NCI-H2171 treated with DMSO at 0.1 percent for 48 hours (cell line): ENCODE measurements at places on chromosomes 12 and 14.

GRCh38 chr14:65142914-65143625, 40.8 kb upstream of the MAX start:
- DNase-seq: peak; percentile 10

DNA sequence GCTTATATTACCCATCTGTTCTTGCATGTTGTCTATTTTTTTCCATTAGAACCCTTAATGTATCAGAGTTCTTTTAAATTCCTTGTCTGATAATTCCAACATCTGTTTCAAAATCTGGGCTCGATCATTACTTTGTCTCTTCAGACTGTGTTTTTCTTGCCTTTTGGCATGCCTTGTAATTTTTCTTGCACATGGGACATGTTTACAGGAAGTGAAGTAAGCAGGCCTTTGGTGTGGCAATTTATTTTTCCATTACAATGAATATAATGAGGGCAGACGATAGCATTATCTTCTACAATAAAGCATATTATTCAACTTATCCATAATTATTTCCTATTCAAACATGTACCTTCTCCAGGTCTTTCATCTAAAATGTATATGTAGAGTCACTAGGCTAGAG, 48.3 kb downstream of the STXBP6 start:
- no peak for DNase-seq

DNA sequence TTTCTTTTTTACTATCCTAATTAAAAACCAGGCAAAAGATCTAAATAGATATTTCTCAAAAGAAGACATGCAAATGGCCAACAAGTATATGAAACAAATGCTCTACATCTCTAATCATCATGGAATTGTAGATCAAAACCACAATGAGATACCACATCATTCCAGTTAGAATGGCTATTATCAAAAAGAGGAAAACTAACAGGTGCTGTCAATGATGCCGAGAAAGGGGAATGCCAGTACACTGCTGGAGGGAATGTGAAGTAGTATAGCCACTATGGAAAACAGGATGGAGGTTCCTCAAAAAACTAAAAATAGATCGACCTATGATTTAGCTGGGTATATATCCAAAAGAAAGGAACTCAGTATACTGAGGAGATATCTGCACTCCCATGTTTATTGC, 39.0 kb upstream of the C12orf75 start:
- DNase-seq: no peak

- DNase-seq: no peak
Measured at GRCh38 chr14:36284971-36285595, 35.4 kb downstream of the MBIP start.

DNA sequence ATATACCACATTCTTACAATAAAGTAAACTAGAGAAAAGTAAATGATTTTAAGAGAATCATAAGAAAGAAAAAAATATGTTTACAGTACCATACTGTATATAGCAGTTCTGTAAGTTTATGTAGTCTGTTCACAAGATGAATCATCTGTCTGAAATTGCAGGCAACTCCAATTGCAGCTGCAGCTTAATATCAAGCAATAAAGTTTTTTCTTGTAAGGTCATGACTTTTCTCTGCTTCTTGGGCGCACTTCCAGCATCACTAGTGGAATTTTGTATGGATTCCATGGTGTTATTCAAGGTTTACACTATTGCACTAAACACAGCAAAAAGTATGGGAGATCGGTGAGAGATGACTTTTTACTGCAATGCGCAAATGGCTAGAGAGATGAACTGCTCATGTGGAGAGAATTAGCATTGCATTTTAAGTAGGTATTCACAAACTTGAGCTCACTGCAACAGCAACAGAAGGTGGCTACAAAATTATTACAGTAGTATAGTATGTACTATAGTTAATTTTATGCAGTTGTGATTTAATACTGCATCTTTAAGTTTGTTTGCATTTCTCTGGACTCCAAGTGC, 445.4 kb upstream of the OR4E1 start:
- DNase-seq: no peak

GRCh38 chr12:98360401-98360800, 155.0 kb upstream of the TMPO start:
- DNase-seq: no peak

DNA sequence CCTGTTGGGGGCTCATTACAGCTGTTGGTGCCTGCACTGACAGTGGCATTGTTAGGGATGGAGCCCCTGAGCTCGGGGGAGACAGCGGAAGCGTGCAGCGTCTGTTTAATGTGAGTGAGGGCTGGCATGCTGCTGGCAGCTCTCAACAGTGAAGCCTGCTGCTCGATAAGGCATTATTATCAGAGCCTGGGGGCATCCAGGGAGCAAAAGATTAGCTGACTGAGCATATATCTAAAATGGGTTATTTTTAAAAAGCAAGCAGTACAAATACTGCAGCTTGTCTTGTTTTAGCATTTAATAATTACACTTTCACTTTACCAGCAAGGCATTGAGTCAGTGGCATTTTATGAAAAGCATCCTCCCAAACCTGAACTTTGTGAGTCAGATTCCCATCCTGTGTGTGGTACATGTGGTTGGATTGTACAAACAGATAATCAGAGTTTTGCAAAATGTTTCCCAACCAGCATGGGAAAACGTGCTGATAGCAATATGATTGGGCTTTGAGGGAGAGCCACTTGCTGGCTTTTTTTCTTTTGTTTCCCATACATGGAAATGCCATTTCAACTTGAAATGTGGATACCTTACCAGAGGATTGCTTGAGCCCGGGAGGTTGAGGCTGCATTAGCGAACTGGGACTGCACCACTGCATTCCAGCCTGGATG, 150.8 kb downstream of the PRKCH start:
- no peak for DNase-seq

- no peak for DNase-seq
Measured at GRCh38 chr12:89461190-89461589, 63.4 kb downstream of the GALNT4 start.

DNA sequence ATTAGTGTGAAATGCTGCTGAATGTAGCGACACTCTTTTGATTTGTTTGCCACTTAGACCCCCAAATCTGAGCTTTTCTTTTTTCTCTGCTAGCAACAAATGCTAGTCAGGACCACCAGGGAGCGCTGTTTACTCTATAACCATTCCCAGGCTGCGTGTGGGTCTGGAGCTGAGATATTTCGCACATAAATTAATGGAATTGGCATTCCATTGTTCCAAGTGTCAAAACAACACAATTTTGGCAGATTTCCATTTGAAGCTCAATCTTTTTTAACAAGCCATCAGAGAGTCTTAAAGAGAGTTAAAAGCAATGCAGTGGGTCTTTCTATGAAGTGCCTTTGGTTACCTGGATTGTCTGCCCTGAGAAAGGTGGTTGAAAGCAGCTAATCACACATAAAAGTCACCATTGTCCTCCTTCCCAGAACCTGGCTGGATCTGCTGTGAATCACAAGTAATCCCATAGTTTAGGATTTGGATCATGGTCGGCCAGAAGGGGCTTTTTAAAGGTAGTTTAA, 7.4 kb upstream of the TMEM132C start:
- DNase-seq: peak; percentile 29

DNA sequence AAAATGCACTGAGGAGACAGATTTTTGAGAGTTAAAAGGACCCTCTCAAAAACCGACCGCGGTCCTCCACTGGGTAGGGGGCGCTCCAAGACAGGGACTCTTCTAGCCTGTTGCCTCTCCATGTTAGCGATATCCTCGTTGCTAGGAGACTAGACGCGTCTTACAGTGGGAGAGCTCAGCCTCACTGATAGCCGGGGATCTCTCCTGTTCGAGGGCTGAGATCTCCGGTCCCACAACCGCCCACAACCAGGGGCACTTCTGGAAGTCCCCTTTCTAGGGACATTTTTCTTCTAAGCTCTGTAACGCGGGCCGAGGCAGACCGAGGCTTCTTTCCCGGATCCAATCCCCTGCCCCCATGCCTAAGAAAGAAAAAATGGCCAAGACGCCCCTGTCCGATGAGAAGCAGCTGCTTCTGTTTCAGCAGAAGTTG, 21.3 kb downstream of the FKBP11 start:
- DNase-seq: peak; percentile 81

GRCh38 chr14:61812347-61813095, 50.3 kb downstream of the SNAPC1 start:
- peak; percentile 31 for DNase-seq

- no peak for DNase-seq
Measured at GRCh38 chr12:130347588-130347987, 9.9 kb downstream of the PIWIL1 start.

GRCh38 chr12:53378222-53378621, 1.8 kb upstream of the SP1 start:
- DNase-seq: no peak

- peak; percentile 100 for DNase-seq
Measured at GRCh38 chr12:7017870-7018349, 366 bp downstream of the LPCAT3 start.
